ENCODE measurements at places on chromosomes 12 and 14.

DNA sequence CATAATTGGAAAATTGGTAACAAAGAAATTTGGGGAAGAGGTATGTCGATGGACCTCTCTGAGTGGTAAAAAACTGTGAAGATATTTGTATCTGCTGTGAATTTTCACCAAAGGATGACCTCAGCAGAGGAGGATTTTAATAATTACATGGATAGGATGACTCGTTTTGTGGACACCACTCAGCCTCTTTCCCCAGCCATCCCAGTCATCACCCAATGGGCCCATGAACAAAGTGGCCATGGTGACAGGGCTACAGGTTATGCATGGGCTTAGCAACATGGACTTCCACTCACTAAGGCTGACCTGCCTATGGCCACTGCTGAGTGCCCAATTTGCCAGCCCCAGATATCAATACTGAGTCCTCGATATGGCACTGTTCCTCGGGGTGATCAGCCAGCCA, 577.5 kb upstream of the FBXO33 start:
- DNase-seq: no peak

DNA sequence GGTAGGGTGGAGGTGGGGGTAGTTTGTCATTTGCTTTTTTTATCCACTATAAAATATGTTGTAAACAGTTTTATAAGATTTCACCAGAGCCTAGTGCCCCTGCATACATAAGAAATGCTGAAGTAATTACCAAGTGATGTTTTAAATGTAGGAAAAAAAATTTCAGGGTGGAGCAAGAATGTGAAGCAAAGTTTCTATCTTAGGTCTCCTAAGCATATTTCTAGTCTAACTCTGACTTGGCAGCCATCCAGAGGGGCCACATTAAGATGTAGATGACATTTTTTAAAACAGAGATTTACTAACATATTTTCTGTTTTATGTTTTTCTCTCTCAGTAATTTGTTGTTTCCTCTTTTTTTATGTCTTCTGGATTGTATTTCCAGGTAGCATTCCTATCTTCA, 15.8 kb upstream of the KRAS start:
- DNase-seq: peak; percentile 58

GRCh38 chr12:111584959-111585358, 14.2 kb downstream of the ATXN2 start:
- no peak for DNase-seq

DNA sequence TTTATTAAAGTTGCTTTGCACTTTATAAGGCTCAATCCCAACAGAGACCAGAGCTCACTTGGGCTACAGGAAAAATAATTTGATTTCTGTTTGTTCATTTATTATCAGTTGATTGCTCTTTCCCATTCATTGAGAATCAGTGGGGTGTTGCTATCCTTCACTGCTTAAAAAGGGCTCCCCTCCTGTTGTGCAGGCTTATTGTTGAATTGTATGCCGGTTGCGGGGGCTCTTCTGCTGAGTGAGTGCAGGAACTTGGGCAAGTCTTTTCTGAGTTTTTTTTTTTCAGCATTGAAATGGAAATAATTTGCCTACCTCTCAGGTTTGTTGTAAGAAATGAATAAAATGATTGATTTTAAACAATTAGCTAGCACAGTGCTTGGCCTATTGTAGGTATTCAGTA, 32.6 kb downstream of the AKAP6 start:
- no peak for DNase-seq

- DNase-seq: no peak
Measured at GRCh38 chr12:76028571-76029277, 2.9 kb downstream of the PHLDA1 start.

GRCh38 chr12:23950775-23951451, 1.4 kb upstream of the SOX5 start:
- no peak for DNase-seq

GRCh38 chr12:79595273-79595672, 95.5 kb downstream of the PAWR start:
- DNase-seq: no peak

DNA sequence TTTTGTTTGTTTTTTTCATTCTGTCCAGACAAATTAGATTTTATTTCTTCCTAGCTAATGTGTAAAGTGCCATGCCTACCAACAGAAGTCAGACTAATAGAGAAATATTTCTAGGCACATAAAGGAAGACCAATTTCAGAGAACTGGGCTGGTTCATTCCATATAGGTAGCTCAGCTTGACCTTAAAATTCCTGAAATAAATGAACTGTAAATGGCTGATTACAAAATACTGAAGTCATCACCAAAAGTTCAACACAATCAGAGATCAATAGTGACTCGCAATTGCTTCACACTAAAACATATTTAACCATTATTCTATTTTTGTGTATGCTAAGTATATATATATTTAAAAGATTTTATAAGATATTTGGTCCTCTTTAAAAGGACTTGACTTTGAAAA, 34.2 kb downstream of the PTPRB start:
- DNase-seq: no peak

Measured in fibroblast of skin of back (primary cell).